ENCODE measurements at places on chromosomes 16 and 17. TPM values are rescaled to one million over a fixed set of nuclear protein-coding genes. Genes with fewer than 3 reads are reported as not detected.

Gene COPZ2
- 104 TPM for polyA plus RNA-seq

Gene ASPA
- 0.10 TPM for polyA plus RNA-seq

Gene SEZ6L2
- 0.56 TPM for polyA plus RNA-seq

Gene ZSWIM7
- 29.6 TPM for polyA plus RNA-seq

All from aorta (tissue), 5 donors.